D341Med (cell line): ENCODE measurements at places on chromosomes 13 and 19.

GRCh38 chr13:67763984-67764383 lies 533.8 kb upstream of the PCDH9 start:
- no peak for DNase-seq

DNA sequence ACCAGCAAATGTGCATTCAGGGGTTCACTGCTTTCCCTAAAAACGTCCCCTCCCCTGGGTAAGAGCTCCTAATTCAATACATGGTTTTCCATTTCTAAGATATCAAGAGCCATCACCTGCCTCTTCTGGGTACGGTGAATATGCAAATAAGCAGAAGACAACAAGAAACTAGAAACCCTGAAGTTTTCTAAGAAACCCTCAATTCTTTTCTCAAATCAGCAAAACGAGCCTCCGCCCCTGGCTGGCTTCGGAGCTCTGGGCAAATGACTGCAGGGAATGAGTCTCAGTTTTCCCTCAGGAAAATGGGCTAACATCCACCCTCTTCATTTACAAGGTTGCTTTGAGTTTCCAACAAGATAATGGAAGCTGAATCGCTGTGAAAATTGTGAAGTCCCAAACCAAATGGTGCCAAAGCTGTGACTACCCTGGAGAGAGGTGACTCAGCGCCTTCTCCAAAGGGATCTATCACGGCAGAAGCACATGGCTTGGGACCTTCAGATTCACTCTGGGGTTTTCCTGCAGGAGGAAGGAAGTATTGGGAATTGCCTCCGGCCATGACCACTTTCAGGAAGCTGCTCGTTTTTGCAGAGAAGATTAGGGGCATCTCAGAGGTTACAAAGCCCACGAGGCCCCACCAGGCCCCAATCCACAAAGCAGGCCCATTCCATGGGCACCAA lies 26.6 kb downstream of the KLF2 start:
- no peak for DNase-seq

DNA sequence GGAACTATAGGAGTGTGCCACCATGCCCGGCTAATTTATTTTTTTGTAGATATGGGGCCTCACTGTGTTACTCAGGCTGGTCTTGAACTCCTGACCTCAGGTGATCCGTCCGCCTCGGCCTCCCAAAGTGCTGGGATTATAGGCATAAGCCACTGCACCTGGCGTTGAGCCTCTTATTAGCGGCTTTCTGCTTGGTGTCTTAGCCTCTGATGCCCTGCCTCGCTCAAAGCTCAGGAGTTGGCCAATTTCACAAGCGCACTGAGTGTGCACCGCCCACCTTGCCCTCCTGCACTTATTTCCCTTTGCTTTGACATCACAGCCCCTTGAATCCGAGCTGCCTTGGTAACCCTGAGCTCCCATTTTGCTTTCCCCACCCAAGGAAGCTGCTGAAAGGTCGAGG lies 10.1 kb downstream of the YIPF2 start:
- DNase-seq = peak; percentile 63

GRCh38 chr19:7862413-7862951 lies 11.7 kb downstream of the PRR36 start:
- DNase-seq = peak; percentile 59

DNA sequence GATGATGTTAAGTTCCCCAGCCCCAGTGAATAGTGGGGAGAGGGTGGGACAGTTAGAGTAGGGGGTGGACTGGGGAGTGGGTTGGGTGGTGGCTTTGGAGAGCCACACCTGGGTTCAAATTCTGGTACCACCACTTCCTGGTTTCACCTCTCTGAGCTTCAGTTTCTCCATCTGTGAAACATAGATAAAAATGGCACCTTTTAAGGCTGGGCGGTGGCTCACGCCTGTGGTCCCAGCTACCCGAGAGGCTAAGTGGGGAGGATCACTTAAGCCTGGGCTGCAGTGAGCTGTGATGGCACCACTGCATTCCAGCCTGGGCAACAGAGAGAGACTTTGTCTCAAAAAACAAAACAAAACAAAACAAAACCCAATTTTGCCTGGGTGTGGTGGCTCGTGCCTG lies 5.9 kb downstream of the VAV1 start:
- DNase-seq = no peak
